ENCODE measurements at places on chromosomes 3 and 15.

- DNase-seq = no peak
These were observed 227.4 kb upstream of the THRB start for GRCh38 chr3:24722087-24722486.

DNA sequence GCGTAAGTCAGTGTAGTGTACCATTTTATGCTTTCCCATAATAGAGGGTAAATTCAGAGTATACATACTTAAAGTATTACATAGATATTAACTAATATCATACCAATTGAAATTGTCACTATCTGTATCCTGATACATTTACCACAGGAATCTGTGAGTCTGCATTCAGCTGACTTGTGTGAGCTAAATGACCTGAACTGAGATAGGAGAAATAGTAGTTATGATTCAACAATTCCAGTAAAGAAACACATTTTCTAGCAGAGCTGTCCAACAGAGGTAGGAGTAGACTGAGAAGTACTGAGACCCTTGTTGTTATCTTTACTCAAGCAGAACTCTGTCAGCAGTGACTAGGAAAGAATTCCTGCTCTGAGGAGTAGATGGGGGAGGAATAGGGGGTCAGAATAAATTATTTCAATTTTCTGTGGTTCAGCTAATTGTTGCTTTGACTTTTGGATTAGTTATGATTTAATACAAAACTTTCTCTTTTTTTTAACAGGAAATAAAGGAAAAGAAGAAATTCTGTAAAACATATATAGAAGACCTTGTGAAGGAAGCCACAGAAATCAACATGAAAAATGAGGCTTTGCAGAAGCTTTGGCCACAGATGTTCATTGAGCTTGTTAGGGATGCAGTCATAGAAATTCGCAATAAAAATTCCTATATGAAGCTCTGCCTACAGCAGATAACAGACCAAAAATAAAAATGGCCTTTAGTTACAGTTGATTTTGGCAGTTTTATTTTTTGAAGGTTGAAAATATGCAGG, 66.2 kb upstream of the THSD4 start:
- DNase-seq = no peak

- no peak for DNase-seq
These were observed 60.4 kb downstream of the KBTBD12 start for GRCh38 chr3:127975153-127976029.

- DNase-seq = no peak
These were observed 26.8 kb upstream of the HERC1 start for GRCh38 chr15:63860555-63860954.

GRCh38 chr3:138509586-138509985, 75.2 kb downstream of the ESYT3 start:
- DNase-seq = no peak

- DNase-seq = no peak
These were observed 540 bp downstream of the CCDC80 start for GRCh38 chr3:112640276-112640929.

DNA sequence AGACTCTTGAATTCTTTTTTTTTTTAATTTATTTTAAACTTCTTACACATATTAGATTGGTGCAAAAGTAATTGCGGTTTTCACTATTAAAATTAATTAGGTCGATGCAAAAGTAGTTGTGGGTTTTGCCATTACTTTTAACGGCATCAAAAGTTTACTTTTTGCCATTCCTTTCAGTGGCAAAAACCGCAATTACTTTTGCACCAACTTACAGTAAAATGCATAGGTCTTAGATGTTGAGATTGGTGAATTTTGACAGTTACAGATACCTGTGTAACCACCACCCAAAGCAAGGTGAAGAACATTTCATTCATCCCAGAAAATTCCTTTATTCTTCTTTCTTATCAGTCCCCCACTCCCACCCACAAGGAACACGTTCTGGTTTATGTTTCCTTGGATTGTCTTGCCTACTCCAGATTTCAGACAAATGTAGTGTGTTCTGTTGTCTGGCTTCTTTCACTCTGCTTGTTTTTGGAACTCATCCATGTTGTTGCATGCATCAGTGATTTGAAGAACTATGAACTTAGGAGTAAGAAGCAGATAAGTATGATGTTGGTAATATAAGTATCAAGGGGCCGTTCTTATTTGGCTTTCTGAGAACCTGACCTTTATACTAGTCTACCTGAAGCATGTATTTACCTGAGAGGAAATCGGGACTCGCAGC, 198.4 kb upstream of the UBE2E1 start:
- no peak for DNase-seq

GRCh38 chr3:71258116-71258515, 325.4 kb downstream of the FOXP1 start:
- DNase-seq = no peak

Data from T follicular helper cell (primary cell).